ENCODE measurements at places on chromosomes 7 and 10. TPM values are rescaled to one million over a fixed set of nuclear protein-coding genes. Genes with fewer than 3 reads are reported as not detected.

DNA sequence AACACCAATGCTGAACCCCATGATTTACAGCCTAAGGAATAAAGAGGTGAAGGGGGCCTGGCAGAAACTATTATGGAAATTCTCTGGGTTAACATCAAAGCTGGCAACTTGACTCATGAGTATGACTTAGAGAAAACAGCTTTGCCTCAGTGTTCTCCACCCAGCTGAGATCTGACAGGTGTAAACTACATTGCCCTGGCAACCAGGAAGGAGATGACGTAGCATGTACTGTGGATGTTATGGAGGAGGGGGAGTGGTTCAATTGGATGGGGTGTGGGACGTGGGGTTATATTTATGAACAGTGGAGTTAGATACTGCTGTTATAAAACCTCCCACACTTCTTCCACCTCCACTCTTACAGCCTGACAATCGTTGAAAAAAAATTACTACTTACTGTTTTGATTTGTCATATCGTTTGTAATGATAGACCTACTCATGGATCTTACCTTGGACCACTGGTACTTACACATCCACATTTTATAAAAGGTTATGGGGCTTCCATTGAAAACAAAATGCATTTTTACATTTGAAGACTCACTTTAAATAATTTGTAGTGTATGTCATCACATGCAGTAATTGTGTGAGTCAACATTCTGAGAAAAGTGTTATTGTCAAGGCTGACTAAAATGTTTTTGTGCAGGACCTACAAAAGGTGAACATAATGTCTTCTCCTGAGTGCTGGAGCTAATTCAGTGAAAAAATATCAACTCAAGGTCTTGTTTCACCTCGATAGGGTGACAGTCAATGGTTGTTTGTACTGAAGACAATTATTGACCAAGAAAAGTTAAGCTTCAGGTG, 6.4 kb downstream of the OR2F1 start:
- DNase-seq: no peak
- no peaks in the 10 kb centered on the region for H3K27me3 ChIP-seq
- H3K36me3 ChIP-seq: no peaks in the 10 kb centered on the region
- no peaks in the 10 kb centered on the region for H3K4me1 ChIP-seq

DNA sequence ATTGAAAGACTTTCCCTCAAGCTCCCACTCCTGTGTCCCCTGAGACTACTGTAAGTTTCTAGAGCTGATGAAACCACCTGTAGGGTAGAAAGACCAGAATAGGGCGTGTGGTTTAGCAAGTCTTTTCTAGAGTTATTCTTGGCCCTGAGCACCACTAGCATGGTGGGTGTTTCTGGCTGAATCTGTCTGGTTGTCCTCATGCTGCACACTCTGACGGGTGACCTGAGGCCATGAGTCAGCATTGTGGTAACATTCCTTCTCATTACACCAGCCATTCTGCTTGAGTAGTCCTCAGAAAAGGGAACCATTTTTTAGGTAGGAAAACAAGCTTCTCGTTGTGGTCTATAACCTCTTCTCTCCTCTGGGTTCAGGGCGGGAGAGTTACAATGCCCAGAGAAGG, 250.3 kb downstream of the SNX13 start:
- H3K4me1 ChIP-seq: no peaks in the 10 kb centered on the region
- no peak for DNase-seq
- H3K36me3 ChIP-seq: no peaks in the 10 kb centered on the region

- DNase-seq: no peak
- H3K4me1 ChIP-seq: peaks cover 6% of the 10 kb centered on the region
- H3K36me3 ChIP-seq: no peaks in the 10 kb centered on the region
- no peak overlapping the region for H3K27ac ChIP-seq
These were observed 1.8 kb downstream of the MUC17 start for GRCh38 chr7:101021703-101022102.

DNA sequence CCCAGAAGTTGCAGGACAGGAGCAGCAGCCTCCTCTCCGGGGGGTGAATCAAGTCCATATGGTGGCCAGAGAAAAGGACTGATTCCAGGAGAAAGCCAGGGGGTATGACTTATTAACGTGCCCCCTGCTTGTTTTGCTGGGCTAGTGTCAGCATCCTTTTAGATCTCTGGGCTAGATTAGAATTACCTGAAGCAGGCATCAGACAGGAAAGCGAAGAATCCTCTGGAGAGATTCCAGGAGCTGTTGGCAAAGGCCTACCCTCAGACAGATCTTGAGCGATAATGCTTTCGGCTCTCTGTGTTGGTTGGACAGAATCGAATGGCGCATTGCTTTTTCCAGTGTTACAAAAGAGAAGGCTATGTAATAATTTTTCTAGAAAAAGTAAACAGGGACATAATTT, 164.0 kb upstream of the GLI3 start:
- no peaks in the 10 kb centered on the region for H3K4me1 ChIP-seq
- H3K27ac ChIP-seq: no peak overlapping the region
- H3K36me3 ChIP-seq: no peaks in the 10 kb centered on the region
- no peaks in the 10 kb centered on the region for H3K27me3 ChIP-seq
- H3K4me3 ChIP-seq: no peak overlapping the region

DNA sequence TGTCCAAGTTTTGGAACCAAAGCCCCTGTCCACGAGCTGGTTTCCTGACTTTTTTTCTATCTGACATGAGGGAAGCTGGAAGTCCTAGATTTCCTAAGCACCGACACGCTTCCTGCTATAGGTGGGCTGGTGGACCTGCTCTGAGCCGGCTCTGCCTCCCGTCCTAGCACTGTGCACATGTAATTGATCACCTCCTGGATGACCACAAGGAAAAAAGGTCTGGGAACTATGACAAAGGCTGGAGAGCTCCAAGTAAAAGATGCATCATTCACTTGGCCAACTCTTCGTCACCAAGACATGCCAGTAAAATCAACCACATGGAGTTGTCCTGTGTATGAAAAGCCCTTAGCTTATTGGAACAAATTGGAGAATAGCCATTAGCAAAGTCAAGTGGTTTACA, 104.8 kb downstream of the ITIH5 start:
- no peaks in the 10 kb centered on the region for H3K36me3 ChIP-seq
- H3K4me1 ChIP-seq: peaks cover 25% of the 10 kb centered on the region
- peaks cover 4% of the 10 kb centered on the region for H3K27me3 ChIP-seq
- no peak overlapping the region for H3K4me3 ChIP-seq

DNA sequence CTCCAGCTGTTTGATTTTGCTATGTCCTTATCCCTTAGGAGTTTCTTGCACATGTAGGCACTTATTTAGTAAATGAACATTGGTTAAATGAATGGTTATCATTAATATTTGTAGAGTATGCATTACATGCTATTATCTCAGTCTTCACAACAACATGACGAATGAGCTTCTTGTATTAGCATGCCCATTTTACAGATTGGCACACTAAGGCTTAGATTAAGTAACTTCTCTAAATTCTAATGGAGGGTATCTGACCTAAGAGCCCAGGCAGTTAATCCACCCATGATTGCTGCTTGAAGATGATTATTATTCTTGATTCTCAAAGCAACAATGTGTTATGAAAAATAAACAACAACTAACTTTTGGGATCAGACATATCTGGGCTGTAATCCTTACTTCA, 32.7 kb downstream of the SP8 start:
- H3K36me3 ChIP-seq: no peaks in the 10 kb centered on the region
- H3K4me3 ChIP-seq: no peak overlapping the region
- no peak for DNase-seq
- no peak overlapping the region for H3K27ac ChIP-seq

- H3K36me3 ChIP-seq: peaks cover 16% of the 10 kb centered on the region
- no peak overlapping the region for H3K4me3 ChIP-seq
- no peak overlapping the region for H3K27ac ChIP-seq
- DNase-seq: no peak
- H3K4me1 ChIP-seq: peaks cover 3% of the 10 kb centered on the region
These were observed 12.6 kb downstream of the USP6NL start for GRCh38 chr10:11598712-11599397.

GRCh38 chr10:29681676-29682448, 47.1 kb upstream of the SVIL start:
- no peak for DNase-seq
- H3K27ac ChIP-seq: peak overlapping the region; percentile 23
- no peak overlapping the region for H3K4me3 ChIP-seq
- peaks cover 8% of the 10 kb centered on the region for H3K4me1 ChIP-seq
- no peaks in the 10 kb centered on the region for H3K27me3 ChIP-seq

DNA sequence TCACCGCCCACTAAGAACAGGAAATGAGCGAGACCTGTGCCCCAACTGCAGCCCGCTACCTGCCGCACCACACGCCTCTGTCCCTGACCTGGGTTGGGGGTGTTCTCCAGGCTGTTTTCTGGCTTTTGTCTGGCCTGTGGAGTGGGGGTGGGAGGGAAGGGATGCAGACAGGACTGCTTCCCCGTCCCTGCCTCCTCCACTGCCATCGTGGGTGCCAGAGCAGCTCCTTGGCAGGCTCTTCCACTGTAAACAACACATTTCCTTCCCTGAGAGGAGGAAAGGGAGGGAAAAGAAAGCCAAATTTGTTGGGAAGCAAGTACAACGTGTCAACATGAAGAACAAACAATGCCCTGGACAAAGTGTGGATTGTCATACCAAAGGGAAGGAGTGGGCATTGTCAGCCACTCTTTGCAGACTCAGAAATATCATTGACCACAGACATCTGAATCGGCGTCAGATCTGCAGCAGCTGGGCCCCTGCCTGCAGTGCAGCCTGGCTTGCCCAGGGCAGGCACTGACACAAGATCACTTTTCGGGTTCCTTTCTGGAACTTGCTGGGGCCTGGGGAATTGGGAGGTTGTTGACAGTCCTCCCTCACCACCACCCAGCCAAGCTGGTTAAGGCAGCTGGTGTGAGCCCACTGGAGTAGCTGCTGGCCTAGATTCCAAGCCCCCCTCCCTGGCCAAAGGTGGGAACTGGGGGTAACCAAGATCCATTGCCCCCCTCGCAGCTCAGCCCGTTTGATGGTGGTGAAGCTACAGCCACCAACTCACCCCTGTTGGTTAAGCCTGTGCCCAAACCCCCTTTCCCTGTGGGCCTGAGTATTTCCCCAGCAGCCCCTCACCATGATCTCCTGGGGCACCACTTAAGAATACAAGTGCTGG, 22.6 kb upstream of the TRIM8 start:
- no peak for DNase-seq
- no peaks in the 10 kb centered on the region for H3K27me3 ChIP-seq
- no peak overlapping the region for H3K4me3 ChIP-seq
- H3K27ac ChIP-seq: peak overlapping the region; percentile 22
- peaks cover 10% of the 10 kb centered on the region for H3K4me1 ChIP-seq
- H3K36me3 ChIP-seq: no peaks in the 10 kb centered on the region

DNA sequence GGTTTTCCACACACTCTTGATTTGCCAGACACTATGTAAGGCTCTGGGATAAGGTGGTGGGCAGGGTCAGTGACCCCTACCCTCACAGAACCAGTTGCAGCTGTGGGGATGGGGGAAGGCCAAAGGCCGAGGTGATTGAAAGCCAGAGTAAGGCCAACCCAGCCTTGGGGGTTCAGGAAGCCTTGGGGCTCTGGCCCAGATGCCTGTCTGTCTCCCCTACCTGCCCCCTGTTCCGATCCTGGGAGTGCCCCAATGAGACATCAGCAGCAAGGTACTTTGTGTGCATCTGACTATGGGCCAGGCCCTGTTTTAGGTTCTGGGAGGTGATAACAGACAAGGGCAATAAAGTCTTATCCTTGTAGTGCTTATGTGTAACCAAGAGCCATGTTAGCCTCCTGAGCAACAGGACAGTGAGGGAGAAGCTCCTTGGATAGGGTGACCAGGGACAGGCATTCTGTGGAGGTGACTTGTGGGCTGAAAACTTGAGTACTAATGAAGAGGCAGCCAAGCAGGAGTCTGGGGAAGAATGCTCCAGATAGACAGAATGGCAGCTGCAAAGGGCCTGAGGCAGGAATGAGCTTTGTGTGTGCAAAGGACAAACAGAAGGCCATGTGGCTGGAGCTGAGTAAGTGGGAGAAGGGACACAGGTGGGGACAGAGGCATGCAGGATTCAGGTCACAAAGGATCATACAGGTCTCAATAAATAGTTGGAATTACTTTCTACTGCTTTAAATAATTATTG, 35.4 kb downstream of the TSPAN14 start:
- H3K4me1 ChIP-seq: peaks cover 77% of the 10 kb centered on the region
- H3K4me3 ChIP-seq: no peak overlapping the region
- H3K27me3 ChIP-seq: no peaks in the 10 kb centered on the region
- DNase-seq: no peak

DNA sequence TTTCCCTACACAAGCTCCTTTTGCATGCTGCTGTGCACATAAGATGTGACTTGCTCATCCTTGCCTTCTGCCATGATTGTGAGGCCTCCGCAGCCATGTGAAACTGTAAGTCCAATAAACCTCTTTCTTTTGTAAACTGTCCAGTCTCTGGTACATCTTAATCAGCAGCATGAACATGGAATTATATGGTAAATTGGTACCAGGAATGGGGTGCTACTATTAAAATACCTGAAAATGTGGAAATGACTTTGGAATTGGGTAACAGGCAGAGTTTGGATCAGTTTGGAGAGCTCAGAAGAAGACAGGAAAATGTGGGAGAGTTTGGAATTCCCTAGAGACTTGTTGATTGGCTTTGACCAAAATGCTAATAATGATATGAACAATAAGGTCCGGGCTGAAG, 181.8 kb downstream of the GPR158 start:
- H3K27me3 ChIP-seq: no peaks in the 10 kb centered on the region
- no peak overlapping the region for H3K27ac ChIP-seq
- H3K4me3 ChIP-seq: no peak overlapping the region
- H3K4me1 ChIP-seq: no peaks in the 10 kb centered on the region
- no peaks in the 10 kb centered on the region for H3K36me3 ChIP-seq

DNA sequence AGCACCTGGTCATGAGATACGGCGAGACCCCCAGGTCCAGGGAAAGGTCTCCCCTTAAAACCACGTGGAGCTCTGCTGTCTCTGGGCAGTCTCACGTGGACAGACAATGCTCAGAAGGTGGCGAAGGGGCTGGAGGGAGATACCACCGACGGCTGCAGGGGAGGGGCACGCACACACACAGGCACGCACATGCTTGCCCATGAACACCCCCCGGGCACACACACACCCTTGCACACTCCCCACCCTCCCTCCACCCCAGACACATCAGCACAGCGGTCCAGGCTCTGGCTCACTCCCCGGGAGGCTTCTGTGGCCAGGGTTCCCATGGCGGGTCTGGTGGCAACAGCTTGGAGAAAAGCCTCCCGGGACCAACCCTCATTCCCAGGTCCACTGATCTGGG, 52.4 kb upstream of the TNRC18 start:
- no peaks in the 10 kb centered on the region for H3K4me1 ChIP-seq
- H3K27me3 ChIP-seq: no peaks in the 10 kb centered on the region
- no peak overlapping the region for H3K27ac ChIP-seq
- H3K4me3 ChIP-seq: no peak overlapping the region
- no peak for DNase-seq

- no peak overlapping the region for H3K4me3 ChIP-seq
- H3K27me3 ChIP-seq: no peaks in the 10 kb centered on the region
These were observed 24.3 kb downstream of the SPAG6 start for GRCh38 chr10:22369434-22370072.

- H3K4me3 ChIP-seq: no peak overlapping the region
- DNase-seq: no peak
- H3K27ac ChIP-seq: no peak overlapping the region
- no peaks in the 10 kb centered on the region for H3K27me3 ChIP-seq
These were observed 197.0 kb upstream of the AGK start for GRCh38 chr7:141354251-141354650.

BTBD16 gene
- total RNA-seq: not detected

TUBAL3 gene
- total RNA-seq: not detected

ANKRD61 gene
- not detected for total RNA-seq

CALHM1 gene
- not detected for total RNA-seq

LRMDA gene
- 0.88 TPM for total RNA-seq

WNT8B gene
- total RNA-seq: not detected

BLNK gene
- total RNA-seq: 42.3 TPM

VPS37D gene
- 0.97 TPM for total RNA-seq

FAM237B gene
- total RNA-seq: not detected

FAM25A gene
- total RNA-seq: 96.0 TPM

AOC1 gene
- 0.95 TPM for total RNA-seq
